CD4-positive, alpha-beta T cell treated with Interleukin-1 beta for 1 hour (primary cell): ENCODE measurements at places on chromosomes 5 and 9.
A peak's percentile ranks its signal among the peaks of the same experiment; 100 is the strongest.

GRCh38 chr9:134316449-134317160, 9.7 kb upstream of the RXRA start:
- DNase-seq, result peak; percentile 17

DNA sequence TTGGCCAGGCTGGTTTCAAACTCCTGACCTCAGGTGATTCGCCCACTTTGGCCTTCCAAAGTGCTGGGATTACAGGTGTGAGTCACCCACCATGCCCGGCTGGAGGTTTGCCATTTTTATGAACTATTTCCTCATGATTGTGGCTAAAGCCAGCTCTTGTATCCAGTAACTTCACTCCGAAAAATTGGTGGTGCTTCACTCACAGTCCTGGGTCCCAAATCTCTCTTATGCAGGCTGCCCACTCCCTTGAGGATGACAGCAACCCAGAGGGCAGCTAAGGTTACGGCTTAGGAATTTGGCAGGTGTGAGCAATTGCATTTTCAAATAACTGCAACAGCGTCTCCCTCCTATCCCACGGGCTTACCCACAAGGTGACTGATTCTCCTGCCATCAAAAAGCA, 23.4 kb upstream of the FUBP3 start:
- DNase-seq, result no peak

GRCh38 chr9:112810696-112811490, 60.3 kb downstream of the SNX30 start:
- DNase-seq, result no peak

- DNase-seq, result no peak
These were observed 290.2 kb downstream of the ZNF608 start for GRCh38 chr5:124456249-124456648.

DNA sequence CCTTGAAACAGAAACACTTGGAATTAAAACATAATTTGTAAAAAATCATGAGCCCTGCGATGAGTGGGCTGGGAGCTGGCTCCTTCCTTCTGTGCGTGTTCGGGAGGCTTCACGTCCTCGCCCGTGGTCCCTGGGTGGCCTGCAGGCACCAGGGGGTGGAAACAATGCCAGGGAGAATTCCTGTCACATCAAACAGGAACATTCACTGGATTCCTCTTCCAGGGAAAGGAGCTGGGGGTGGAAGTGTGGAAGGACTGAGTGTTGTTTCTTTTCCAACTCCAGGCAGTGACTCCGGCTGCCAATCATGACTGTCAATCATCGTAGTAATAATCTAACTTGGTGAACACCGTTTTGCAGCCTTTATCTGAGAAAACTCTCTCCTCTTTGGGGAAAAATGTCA, 10.3 kb downstream of the TOR1A start:
- DNase-seq, result no peak

DNA sequence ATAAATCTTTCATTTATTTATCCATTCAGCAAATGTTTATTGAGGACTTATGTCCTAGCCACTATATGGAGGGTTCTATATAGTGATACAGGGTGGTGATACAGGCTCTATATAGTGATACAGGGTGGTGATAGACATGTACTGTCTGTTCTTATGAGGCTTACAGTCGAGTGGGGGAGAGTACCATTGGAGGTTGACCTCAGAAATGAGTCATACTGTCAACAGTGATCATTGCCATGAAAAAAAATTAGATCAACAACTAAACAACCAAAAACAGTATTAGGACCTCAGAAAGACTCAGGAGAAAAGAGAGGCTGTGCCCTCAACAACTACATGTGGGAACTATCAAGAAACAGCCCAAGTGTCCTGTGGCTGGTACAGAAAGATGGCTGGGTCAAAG, 22.0 kb downstream of the PAPPA start:
- no peak for DNase-seq

GRCh38 chr5:175220549-175220948, 223.4 kb downstream of the DRD1 start:
- DNase-seq, result no peak
